ENCODE measurements at places on chromosomes 6 and 20.

DNA sequence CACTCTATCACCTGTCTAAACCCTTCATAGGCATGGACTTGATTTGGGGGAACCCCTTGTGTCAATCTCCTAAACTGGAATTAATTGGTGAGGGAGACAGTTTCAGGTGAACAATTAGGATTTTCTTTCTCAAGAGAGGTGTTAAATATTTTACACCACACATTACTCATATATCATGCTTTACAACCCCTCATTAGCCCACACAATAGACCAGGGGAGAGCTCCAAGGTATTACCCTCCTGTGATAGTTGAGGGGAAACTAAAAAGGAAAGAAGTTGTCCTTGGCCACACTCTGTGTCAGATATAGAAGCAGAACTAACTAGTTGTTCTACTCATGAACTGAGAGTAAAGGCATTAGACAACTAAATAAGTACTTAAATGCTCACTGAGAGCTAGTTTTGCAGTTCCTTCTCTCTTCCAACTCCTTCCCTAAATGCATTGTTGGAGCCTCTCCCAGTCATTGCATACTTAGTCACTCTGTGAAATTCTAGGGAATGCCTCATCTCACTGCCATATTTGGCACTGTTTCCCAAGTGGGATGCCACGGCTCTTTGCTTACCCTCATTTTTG is 183.7 kb upstream of the CEP162 start:
- no peak for DNase-seq

GRCh38 chr20:41141153-41141815 is 3.9 kb downstream of the PLCG1 start:
- DNase-seq = no peak

GRCh38 chr6:4349323-4349722 is 213.9 kb upstream of the ECI2 start:
- no peak for DNase-seq

DNA sequence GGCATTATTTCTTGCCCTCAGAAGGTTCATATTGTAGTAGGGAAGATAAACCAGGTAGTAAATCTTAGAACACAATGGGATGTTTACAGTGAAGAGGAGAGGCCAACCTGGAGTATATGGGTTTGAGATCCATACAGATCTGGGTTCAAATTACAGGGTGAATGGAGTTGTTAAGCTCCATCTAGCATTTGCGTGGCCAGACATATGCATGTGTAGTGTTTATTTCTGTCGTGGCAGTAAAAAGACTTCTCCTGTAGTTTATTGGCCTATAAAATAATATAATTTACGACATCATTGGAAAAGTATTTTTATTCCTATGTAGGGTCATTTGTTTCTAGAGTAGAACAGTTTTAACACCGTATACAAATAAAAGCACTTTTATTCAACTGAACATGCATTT is 25.2 kb upstream of the TULP4 start:
- DNase-seq = no peak

- no peak for DNase-seq
These were observed 168.4 kb downstream of the DOK5 start for GRCh38 chr20:54643761-54644160.

- DNase-seq = no peak
These were observed 8.7 kb downstream of the GFRA4 start for GRCh38 chr20:3654326-3655130.

DNA sequence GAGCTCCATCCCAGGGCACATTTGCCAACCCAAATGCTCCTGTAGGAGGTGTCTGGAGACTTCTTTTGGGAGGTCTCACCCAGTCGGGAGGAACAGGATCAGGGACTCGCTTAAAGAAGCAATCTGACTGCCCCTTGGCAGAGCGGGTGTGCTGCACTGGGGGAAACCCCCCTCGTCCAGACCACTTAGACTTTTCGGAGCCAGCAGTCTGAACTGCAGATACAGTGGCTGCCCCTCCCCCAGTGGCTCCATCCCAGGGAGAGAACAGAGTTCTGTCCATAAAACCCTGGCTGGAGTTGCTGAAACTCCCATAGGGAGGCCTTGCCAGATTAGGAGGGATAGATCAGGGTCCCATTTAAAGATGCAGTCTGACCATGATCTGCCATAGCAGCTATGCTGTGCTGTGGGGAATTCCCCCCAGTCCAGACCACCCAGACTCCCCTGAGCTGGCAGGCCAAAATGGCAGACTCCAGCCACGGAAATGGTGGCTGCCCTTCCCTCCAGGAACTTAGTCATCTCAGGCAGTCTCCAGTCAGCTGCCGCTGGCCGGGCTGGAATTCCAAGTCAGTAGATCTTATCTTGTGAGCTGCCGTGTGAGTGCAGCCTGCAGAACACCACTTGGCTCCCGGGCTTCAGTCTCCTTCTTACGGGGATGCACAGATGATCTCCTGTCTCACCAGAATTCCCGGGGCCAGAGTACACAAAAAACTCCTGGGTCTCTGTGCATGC is 278.1 kb upstream of the SASH1 start:
- no peak for DNase-seq

DNA sequence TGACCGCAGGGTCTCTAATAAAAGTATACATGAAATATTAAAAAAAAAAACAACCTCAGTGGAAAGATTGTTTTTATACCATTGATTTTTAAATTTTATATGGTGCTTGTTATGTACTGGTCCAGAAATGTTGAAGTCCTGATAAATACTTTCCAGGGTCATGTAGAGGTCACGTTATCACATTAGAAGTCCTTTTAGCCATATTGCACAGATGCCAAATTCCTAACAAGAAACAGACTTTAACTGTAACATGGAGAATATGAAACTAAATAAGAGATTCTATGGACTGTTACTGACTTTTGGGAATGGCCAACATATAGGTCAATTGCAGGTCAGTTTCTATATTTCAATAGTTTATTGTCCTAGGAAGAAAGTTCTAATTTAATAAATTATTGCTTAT is 89.0 kb downstream of the ADGRB3 start:
- DNase-seq = no peak

GRCh38 chr20:33489495-33490022 is 337 bp upstream of the CBFA2T2 start:
- DNase-seq = peak; percentile 99

GRCh38 chr20:58407966-58408557 is 19.0 kb downstream of the VAPB start:
- DNase-seq = peak; percentile 31

DNA sequence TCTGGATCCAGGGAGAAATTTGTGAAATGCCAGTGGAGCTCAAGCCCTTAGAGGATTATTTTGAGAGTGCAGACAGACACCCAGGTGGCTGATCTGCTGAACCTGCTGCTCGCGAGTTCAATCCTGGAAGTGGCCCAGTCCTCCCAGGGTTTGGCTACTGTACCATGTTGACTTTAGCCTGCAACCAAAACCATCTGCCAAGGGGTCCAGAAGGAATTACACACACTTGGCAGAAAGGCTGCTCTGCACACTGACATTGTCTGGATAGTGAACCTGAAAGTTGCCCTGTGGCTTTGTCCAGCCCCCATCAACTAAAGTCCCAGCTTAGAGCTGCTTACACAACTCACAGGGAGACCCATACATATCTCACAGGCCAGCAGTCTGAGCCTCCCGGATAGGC is 21.6 kb upstream of the PI3 start:
- DNase-seq = no peak

DNA sequence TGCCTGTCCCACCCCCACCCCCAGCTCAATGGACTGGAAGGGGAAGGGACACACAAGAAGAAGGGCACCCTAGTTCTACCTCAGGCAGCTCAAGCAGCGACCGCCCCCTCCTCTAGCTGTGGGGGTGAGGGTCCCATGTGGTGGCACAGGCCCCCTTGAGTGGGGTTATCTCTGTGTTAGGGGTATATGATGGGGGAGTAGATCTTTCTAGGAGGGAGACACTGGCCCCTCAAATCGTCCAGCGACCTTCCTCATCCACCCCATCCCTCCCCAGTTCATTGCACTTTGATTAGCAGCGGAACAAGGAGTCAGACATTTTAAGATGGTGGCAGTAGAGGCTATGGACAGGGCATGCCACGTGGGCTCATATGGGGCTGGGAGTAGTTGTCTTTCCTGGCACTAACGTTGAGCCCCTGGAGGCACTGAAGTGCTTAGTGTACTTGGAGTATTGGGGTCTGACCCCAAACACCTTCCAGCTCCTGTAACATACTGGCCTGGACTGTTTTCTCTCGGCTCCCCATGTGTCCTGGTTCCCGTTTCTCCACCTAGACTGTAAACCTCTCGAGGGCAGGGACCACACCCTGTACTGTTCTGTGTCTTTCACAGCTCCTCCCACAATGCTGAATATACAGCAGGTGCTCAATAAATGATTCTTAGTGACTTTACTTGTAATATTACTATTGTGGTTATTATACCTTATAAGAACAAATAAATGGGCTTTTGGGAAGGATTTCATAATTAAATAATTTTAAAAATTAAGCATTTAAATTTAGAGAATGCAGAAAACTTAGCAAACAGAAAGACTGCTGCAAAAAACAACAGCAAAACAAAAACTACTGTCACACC is 8.4 kb downstream of the CDKN1A start:
- DNase-seq = no peak

DNA sequence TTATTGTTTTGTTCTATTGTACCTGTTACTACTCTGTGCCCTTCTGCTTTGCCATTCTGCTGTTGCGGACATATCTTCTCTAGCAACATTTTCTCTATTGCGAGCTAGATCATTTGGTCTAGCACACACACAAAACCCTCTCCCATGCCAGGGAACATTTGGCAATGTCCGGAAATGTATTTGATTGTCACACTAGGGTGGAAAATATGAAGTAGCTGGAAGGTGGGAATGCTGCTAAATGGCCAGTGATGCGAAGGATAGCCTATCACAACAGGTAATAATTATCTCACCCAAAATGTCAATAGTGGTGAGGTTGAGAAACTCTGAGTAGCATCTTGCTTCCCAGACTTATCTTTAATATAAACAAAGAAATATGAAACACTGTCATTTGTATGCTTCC is 331.9 kb downstream of the HTR1B start:
- no peak for DNase-seq

DNA sequence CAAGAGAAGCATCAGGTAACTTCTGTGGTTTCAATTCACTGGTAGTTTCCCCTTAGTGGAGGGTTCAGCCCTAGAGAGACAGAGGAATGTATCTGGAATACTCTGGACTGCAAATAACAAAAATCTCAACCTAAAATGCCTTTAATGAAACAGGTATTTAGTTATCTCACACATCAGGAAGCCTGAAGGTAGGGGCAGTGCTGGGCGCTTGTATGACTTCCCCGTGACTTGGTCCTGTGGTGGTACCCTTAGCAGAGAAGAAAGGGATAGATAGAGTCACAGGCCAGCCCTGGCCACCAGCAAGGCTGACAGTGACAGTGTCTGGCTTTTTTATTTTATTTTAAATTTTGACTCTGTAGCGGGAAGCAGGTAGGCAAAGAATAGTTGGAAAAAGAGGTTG is 14.9 kb downstream of the LRRC1 start:
- no peak for DNase-seq

DNA sequence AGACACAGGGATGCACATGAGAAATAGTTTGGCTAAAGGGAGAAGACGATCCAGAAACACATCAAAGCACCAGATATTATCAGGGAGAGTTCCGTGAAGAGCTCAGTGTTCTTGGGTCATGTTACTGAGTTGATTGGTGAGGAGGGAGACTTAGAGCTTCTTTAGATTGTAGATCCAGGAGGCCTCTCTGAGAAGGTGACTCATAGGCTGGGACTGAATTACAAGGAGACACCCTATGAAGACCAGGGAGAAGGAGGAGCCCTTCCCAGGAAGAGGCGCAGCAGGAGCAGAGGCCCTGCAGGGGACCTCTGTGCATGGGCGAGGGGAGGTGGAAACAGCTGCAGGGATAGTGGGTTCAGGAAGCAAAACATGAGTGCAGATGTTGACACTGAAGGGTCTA is 196.5 kb downstream of the SLC24A3 start:
- no peak for DNase-seq

GRCh38 chr6:79042799-79043126 is 35.3 kb downstream of the PHIP start:
- DNase-seq = no peak

DNA sequence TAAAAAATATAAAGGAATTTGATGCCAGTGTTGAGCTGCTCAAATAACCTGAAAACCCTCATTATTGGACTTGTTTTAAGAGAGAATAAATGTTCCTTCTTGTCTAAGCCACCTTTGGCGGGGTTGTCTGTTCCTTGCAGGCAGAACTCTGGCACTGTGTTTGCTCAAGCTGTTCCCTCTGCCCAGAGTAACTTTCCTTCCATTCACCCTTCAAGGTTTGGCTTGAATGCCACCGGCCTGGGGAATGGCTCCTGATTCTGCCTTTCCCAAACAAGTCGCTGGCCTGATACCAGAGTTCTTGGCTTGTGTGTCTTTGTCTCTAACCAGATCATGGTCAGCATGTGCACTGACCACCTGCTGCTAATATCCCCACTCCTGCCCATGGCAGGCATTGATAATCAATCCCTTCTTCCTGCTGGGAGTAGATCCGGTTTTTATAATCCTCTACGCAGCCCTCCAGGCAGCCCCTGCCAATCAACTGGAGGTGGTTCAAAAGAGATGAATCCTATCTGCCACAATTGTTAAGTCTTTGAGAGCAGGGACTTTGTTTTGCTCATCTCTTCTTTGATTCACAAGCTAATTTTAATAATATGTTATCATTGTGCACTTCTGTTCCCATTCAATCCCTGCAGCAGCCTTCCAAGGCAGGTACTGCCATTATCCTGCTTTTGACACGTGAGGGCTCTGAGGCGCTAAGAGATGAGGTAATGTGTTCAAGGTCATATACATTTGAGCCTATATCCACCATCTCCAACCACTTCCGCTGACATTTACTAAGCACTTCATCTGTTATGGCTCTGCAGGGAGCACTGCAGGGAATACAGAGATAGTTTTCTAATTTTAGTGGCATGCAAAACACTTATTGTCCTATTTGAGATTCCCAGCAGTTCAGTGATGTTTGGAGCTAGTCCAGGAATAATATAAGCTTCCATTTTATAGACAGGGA is 3.1 kb upstream of the CCM2L start:
- DNase-seq = no peak

DNA sequence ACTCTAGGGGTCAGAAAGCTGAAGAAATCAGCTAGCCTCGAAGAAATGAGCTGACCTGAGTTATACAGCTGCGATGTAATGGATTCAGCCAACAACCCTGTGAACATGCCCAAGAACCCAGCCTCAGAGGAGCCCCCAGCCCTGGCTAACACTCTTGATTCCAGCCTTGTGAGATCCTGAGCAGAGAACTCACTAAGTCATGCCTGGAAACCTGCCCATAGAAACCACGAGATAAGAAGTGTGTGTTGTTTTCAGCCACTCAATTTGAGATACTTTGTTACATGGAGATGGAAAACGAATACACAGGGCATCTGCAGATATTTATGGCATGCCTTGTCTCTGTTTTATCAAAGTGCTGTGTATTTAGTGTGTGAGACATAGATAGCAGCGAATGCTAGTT is 265.2 kb downstream of the QKI start:
- DNase-seq = no peak

- peak; percentile 32 for DNase-seq
These were observed 26.2 kb downstream of the TTBK1 start for GRCh38 chr6:43269273-43270007.

- no peak for DNase-seq
These were observed 754.7 kb upstream of the NRSN1 start for GRCh38 chr6:23371132-23371915.

- DNase-seq = no peak
These were observed 425.5 kb downstream of the CBLN4 start for GRCh38 chr20:55579802-55580201.

GRCh38 chr6:46781478-46782378 is 11.5 kb upstream of the MEP1A start:
- peak; percentile 24 for DNase-seq

GRCh38 chr20:5215672-5216304 is 89.0 kb downstream of the CDS2 start:
- DNase-seq = no peak

- DNase-seq = no peak
These were observed 390.9 kb upstream of the SASH1 start for GRCh38 chr6:147951726-147952125.

- DNase-seq = peak; percentile 7
These were observed 30.8 kb upstream of the FKBP1A start for GRCh38 chr20:1423625-1424106.

Measured in CD4-positive, alpha-beta T cell treated with Interleukin-2 at 100 ng/mL for 4 hours (primary cell).